A172 (cell line): ENCODE measurements at places on chromosomes 6 and 20. TPM values are rescaled to one million over a fixed set of nuclear protein-coding genes. Genes with fewer than 3 reads are reported as not detected.

DNA sequence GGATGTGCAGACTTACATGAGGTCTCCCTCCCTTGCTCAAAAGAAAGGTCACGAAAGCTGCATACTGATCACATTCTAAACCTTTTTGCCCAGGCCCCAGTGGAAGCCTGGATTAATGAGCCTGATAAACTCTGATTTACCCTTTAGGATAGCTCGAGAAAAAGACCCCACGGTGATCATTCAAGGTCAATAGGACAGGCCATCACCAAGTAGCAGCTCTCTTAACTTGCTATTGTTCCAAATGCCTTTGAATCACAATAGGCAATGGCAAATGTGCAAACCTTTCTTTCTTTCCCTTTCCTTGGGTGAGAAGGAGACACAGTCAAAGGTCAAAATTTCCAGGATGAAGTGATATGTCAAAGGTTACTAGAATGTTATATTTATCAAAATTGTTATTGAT is 327.3 kb downstream of the HDGFL1 start:
- no peak for DNase-seq

FRK gene
- 0.02 and 0.05 TPM in 2 replicates for total RNA-seq

- no peak for DNase-seq
Observed at GRCh38 chr6:22099231-22099630, 197.6 kb downstream of the PRL start.

GRCh38 chr20:36466089-36466488 is 75.2 kb upstream of the MYL9 start:
- no peak for DNase-seq

LHFPL5 gene
- total RNA-seq, result not detected in 2 replicates

- no peak for DNase-seq
Observed at GRCh38 chr20:10404023-10404628, 29.9 kb downstream of the MKKS start.

- no peak for DNase-seq
Observed at GRCh38 chr6:114133816-114134215, 162.9 kb upstream of the HDAC2 start.

- no peak for DNase-seq
Observed at GRCh38 chr20:13777171-13777601, 7.5 kb downstream of the ESF1 start.

STAU1 gene
- 65.7 and 65.9 TPM in 2 replicates for total RNA-seq

- no peak for DNase-seq
Observed at GRCh38 chr6:34959224-34959623, 70.2 kb downstream of the ANKS1A start.
